ENCODE measurements at places on chromosomes 12 and 14. TPM values are rescaled to one million over a fixed set of nuclear protein-coding genes. Genes with fewer than 3 reads are reported as not detected.

DNA sequence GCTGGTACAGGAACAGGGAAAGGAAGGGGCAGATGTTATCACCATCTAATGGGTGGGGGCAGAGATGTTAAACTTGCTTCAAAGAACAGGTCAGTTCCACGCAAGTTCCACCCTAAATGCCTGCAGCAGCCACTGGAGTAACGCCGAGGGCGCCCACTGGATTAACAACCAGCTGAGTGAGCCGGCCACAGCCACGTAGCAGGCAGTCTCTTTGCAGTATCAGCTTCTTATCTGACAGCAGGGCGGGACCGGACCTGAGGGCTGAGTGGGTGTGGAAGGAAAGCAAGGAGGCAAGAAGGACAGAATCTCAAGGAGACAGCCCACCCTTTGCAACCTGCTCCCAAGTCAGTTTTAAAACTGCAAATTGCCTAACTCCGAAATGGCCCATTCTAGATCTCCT is 38.4 kb upstream of the FOXN3 start:
- DNase-seq: no peak

GRCh38 chr14:50121486-50121885 is 5.1 kb upstream of the VCPKMT start:
- DNase-seq: no peak

GRCh38 chr12:106142591-106143261 is 4.0 kb upstream of the NUAK1 start:
- no peak for DNase-seq

DNA sequence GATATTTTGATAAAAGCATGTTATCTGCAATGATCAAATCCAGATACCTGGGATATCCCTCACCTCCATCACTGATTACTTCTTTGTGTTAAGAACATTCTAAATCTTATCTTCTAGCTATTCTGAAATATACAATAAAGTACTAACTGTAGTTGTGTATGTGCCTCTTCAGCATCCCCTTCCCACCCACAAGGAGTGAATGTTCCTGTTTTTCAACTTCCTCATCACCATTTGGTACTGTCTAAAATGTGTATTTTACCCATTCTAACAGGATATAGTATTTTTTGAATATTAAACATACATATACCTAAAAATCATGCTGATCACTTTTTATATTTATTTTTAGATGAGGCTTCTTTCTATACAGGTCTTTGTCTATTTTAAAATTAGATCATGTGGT is 1252.6 kb downstream of the TMEM121 start:
- no peak for DNase-seq

- DNase-seq: no peak
Measured at GRCh38 chr14:100824091-100824551, 1.8 kb upstream of the MEG3 start.

The AQP6 gene
- not detected for total RNA-seq
